HTR-8/SVneo (cell line): ENCODE measurements at places on chromosomes 13 and 19.

DNA sequence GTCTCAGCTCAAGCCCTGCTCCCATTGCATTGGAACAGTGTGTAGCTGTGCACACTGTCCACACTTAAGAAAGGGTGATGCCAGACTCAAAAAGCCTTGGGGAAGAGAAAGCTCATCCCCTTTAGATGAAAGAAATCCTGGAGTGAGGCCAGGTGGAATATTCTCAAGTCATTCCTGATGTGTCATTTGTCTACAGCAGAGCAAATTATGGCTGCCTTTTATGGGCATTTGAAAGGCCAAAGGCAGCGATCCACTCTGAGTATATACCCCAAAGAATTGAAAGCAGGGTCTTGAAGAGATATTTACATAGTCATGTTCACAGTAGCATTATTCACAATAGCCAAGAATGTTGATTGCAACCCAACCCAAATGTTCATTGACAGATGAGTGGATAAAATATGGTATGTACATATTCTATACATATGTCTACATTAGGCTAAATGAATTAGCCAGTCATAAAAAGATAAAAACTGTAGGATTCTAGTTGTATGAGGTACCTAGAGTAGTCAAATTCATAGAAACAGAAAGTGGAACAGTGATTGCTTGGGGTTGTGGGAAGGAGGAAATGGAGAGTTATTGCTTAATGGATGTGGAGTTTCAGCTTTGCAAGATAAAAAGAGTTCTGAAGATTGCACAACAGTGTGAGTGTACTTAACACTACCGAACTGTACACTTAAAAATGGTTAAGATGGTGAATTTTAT is 214.9 kb downstream of the KCNRG start:
- DNase-seq = no peak

GRCh38 chr19:38095411-38096308 is 128.4 kb downstream of the DPF1 start:
- DNase-seq = peak; percentile 72

DNA sequence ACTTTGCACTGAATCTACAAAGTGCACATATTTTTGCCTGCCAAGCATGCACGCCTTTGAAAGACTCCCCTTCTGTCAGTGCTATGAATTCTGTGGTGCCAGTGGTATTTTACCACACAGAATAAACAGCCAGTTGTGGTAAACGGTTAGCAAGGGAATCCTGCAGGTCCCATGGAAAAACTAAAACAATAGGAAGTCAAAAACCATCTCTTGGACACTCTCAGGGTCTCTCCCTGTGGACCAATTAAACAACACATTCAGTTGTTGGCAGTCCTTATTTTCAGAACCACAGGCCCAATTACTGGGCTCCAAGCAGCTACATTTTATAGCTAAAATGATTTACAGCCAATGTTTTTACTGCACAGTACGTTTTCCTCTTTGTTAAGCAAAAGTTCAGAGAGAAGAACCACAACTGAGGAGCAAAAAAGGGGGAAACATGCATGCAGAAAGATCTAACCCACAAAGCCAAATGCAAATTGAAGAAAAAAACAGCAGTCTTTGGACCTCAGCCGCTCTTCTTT is 116.9 kb downstream of the KCTD12 start:
- no peak for DNase-seq

- DNase-seq = no peak
These were observed 27.7 kb downstream of the ATP4B start for GRCh38 chr13:113630296-113630695.

GRCh38 chr13:48066310-48066989 is 28.5 kb downstream of the MED4 start:
- DNase-seq = no peak

- no peak for DNase-seq
These were observed 30.1 kb downstream of the MTUS2 start for GRCh38 chr13:28850226-28850625.

DNA sequence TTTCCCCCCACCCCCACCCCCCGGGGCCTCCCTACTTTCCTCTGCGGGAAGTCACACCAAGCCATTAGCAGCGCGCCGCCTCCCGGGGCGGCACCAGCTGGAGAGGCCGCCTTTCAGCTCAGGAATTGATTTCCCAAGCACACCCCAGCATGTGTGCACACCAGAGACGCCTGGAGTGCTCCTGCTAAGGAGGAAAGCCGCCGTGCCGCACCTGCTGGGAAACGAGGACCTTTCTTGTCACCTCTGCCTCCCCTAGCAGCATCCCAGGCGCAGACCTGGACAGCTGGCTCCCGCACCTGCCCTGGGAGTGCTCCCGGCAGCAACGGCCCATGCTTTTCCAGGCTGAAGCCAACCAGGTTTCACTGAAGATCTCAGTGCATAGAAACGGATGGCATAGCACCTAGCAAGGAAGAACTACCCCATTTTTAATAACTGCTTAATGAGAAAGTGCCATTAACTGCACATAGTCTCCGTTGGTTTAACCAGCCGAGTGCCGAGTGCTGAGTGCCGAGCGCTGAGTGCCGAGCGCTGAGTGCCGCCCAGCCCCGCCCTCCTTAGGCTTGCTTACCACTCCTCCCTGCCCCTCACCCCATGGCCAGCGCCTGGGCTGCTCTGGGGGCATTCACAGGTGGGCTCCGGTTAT is 165.0 kb downstream of the USP12 start:
- no peak for DNase-seq

GRCh38 chr13:61362522-61362921 is 53.1 kb downstream of the PCDH20 start:
- no peak for DNase-seq

DNA sequence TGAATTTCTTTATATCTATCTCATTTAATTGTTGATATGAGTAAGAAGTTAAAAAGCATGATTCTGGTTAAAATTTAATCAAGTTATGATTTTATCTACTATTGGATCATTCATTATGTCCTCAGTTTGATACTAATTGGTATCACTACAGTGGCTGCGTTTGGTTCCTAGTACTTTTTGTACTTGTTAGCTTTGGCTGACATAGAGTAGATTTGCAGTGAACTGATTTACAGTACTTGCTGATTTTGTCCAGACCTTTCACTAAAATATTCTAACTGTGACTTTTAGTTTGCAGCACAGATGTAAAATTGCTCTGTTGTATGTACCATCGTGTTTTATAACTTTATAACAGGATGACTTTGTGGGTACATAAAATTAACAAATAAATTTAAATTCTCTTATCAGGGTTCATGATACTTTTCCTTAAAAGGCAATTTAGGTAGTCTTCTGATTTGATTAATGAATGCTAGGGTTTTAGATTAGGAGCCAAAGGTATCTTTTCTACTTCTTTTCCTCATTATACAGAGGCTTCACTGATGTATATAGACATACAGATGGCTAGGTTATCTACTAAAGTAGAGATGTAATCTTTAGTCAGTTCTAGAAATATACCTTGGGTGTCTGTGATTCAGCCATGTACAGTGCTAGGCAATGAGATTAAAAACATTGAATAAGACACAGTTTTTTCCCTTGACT is 8.7 kb downstream of the UCHL3 start:
- DNase-seq = no peak

DNA sequence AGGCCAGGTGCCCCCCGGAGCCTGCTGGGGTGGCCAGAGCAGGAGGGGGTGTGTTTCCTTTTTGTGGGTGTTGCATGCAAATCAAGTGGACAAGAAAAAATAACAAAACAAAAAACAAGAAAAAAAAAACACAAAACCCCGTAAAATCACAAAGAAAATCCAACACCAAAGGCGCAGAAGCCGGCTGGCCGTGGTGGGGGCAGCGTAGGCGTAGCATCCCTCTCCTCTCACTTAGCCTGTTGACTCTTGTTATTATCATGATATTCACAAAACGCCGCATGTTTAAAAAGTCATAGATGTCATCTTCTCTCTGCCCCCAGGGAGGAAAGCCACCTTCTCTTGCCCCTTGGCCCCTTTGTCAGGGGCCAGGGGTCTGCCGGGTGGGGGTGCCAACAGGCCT is 978 bp upstream of the TGFBR3L start:
- DNase-seq = no peak

DNA sequence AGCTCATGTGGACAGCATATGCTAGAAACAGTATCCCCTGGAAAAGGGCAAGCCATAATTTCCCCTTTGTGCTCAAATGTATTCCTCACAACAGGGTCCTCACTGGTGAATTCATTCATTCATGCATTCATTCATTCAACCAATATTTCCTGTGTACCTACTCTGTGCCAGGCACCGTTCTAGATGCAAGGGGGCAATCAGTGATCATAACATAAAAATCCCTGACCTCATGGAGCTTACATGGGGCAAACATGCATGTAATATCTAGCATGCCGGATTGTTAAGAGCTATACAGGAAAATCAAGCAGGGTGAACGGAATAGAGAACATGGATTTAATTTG is 2.6 kb downstream of the RANBP3 start:
- no peak for DNase-seq

DNA sequence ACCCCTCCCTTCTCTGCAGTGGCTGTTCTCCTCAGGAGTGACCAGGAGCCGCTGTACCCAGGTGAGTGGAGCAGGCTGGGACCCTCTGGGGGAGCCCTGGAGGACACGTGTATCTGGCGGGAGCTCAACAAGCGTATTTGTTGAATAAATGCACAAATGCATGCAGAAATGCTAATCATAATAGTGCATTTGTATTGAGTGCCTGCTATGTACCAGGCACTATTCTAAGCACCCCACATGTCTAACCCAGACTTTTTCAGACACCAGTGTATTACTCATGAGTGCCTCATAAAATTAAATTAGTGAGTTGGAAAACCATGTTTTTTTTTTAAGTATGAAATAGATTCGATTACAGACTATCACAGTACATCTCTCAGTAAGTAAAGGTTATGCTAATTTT is 7.9 kb downstream of the HPN start:
- no peak for DNase-seq

DNA sequence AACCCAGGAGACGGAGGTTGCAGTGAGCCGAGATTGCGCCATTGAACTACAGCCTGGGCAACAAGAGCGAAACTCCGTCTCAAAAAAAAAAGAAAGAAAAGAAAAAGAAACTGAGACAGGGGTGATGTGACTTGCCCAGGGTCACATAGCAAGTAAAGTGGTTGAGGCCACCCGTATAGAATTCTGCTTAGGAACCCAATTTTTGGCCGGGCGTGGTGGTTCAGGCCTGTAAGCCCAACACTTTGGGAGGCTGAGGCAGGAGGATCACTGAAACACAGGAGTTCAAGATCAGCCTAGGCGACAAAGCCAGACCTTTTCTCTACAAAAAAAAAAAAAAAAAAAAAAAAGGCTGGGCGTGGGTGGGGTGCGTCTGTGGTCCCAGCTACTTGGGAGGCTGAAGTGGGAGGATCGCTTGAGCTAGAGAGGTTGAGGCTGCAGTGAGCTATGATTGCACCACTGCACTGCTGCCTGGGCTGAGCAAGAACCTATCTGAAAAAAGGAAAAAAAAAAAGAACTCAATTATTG is 1.3 kb downstream of the SNRPA start:
- no peak for DNase-seq

DNA sequence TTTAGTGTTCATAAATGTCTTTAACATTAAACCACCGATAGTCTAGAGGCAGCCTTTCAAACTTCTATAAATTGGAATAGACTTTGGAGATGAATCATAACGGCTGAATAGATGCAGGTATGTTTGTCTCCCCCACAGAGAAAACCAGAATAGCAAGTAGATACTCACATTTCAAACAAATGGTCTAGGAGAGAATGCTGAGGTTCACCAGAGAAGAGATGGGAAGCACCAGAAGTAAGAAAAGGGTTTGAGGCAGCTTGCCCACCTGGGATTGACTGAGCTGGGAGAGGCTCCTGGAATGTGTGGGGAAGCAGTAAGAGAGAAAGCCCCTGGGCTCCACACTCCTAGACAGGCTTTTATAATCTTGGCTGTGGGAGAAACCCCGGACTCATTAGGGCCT is 6.4 kb downstream of the IGFL3 start:
- DNase-seq = no peak

GRCh38 chr13:79079351-79079839 is 326.7 kb downstream of the RBM26 start:
- no peak for DNase-seq

DNA sequence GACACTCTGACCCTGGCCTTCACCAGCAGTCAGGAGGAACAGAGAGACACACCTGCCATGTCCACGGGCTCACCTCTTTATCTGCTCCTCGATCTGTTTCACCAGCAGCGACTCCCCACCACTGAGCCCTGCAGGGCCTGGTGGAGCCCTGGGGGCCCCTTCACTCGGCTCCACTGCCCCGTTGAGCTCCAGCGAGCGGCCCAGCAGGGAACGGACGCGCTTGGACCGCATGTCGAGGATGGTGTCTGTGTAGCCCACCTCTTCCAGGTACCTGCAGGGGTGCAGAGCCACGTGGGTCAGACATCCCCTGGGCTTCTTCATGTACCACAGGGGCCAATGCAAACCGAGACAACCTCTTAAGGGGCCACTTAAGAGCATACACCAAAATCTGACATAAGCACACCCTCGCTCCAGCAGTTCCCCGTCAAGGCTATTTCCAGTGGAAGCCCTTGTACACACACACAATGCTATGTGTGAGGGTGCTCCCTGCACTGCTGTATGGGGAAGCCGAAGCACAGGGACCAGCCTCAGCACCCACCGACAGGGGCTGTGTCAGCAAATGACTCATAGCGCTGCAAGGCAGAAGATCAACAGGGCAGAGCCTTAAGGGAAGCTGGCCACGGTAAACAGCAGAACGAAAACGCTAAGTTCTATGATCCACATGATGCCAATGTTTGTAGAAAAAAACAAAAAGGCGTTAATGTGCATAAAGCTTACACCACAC is 12.7 kb upstream of the FKRP start:
- no peak for DNase-seq

- no peak for DNase-seq
These were observed 8.2 kb downstream of the VWA8 start for GRCh38 chr13:41952749-41953148.

DNA sequence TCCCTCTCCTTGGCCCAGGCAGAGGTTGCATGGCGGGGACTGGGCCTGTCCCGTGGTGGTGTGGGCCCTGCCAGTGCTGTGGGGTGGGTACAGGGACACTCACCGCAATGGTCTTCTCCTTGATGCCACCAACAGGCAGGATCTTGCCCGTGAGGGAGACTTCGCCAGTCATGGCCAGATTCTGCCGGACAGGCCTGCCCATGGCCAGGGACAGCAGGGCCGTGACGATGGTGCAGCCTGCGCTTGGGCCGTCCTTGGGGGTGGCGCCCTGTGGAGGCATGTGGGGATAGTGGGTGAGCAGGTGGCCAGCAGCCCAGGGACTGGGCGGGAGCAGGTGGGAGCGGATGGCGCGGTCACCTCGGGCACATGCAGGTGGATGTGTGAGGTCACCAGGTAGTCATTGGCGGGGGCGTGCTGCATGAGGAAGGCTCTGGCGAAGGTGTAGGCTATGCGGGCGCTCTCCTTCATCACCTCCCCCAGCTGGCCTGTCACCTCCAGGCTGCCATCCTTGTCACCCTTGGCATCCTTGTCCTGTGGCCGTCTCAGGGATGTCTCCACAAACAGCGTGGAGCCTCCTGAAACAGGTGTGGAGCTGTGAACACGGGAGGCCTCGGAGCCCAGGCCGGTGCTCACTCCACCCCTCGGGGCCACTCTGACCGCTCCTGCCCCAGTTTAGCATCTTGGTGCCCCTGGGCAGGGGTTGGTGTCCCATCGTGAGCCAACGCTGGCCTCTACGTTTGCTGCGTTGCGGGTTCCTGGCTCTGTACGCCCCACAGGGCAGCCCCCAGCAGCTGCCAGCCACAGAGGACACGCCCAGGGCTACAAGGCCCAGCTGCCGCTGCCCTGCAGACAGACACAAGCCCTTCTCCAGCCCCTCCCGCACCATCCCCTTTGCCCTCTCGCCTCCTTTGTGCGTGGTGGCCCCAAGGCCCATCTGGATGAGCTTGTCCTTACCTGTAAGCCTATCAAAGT is 3.4 kb downstream of the RPL36 start:
- no peak for DNase-seq
